ENCODE measurements at places on chromosomes 16 and 17. TPM values are rescaled to one million over a fixed set of nuclear protein-coding genes. Genes with fewer than 3 reads are reported as not detected.

GRCh38 chr17:68368387-68368786, 77.1 kb downstream of the ARSG start:
- DNase-seq: no peak

- no peak for DNase-seq
Observed at GRCh38 chr17:70479779-70480178, 310.4 kb downstream of the KCNJ2 start.

DNA sequence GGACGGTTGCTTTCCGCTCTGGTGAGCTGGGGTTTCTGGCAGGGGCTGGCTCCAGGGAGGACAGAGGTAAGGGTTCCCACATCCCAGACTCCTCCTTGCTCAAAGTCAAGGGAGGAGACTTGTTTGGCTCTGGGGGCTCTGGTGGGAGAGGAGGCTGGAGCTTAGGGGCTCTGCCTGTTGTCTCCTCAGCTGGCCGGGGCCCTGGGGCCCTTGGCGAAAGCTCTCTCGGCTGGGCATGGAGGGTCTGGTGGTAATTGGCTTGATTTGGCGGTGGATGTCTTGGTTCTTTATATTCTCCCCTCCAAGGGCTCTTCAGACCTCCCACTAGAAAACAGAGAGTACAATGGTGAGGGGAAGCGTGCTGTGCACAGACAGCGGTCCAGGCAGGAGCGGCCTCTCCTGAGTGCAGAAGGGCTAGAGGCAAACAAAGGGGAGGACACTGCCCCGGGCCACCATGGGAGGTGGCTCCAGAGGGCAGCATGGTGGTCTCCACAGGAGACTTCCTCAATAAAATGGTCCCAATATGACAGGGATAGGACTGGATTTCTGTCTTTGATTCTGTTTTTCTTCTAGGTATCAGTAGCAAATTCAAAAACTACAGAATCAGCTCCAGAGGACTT, 5.7 kb upstream of the SPATA32 start:
- no peak for DNase-seq

GRCh38 chr16:5762362-5762761, 664.8 kb upstream of the EEF2KMT start:
- DNase-seq: no peak

DNA sequence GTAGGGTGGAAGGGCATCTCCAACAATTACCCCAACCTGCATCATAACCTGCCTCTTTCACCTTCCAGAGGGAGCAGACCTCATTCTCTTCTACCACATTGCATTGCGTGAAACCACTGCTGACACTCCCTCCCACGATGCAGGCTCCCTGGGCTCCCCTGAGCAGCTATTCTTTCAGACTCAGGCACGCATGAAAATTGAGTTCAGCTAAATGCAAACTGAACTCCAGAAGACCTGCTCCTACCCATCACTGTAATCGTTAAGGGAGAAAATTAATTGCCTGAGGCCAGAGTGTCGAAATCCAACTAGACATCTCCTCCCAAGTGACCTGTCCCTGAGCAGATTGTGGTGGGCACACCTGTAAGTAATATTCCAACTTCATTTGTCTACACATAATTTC, 186.0 kb downstream of the GRIN2A start:
- no peak for DNase-seq

- peak; percentile 70 for DNase-seq
Observed at GRCh38 chr16:85126705-85127378, 14.6 kb upstream of the CIBAR2 start.

DNA sequence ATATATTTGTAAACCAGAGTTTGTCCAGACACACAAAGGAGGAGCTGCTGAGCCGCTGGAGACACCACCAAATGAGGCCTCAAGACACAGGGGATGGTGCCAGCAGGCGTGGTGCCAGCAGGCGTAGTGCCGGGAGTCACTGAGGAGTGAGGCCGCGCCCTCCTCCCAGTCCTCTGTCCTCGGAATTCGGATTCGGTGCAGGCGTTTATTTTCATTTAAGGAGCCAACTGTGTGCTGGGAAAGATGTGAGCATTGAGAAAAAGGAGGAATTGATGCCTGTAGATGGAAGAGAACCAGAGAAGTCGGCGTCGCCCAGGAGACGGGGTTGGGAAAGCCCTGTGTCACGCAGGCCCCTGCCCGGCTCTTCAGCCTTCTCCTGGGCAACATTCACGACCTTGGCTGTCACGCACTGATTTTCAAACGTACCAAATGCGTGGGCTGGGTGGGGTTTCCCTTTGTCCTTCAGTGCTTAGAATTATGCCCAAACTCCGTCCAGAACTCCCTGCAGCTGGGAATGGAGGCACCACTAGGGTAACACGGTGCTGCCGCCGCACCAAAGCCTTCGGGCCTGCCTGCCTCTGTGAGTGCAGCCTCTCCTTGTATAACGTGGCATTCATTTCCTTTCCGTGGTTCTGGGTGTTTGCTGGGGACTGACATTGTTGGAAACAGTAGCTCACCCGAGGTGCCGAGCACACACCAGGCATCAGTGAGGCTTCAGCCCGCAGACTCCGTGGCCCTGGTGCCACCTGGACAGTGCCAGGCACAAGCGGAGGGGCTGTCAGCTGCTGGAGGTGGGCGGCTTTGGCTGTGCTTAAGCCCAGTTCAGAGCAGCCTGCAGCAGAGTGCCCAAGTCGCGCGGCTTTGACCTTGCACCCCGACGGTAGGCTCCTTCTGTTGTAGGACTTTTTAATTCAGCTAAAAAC, 49.0 kb upstream of the CHMP6 start:
- no peak for DNase-seq

GRCh38 chr17:71423871-71424546, 696.8 kb upstream of the SOX9 start:
- no peak for DNase-seq

DNA sequence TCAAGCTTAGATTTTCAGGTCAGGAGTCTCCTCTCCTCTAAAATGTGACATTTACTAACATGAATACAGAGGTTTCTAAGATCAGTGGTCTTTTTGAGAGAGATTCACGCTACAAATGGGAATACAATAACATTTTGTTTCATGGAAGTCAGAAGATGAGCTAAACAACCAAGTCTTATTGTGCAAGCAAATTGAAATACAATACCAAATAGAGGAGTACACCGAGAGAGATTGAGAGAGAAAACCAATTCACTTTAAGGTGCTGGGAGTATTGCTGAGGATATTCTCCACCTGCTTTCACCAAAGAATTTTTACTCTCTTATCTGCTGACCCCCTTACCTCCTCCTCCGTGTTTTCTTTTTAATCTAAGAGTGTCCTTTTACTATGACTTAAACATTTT, 11.5 kb downstream of the VEZF1 start:
- no peak for DNase-seq

ZPBP2 gene
- total RNA-seq: not detected

SLC4A1 gene
- total RNA-seq: not detected

SULT1A4 gene
- total RNA-seq: 1.8 TPM

Data from lung microvascular endothelial cell (primary cell).